ENCODE measurements at places on chromosomes 11 and 22.

DNA sequence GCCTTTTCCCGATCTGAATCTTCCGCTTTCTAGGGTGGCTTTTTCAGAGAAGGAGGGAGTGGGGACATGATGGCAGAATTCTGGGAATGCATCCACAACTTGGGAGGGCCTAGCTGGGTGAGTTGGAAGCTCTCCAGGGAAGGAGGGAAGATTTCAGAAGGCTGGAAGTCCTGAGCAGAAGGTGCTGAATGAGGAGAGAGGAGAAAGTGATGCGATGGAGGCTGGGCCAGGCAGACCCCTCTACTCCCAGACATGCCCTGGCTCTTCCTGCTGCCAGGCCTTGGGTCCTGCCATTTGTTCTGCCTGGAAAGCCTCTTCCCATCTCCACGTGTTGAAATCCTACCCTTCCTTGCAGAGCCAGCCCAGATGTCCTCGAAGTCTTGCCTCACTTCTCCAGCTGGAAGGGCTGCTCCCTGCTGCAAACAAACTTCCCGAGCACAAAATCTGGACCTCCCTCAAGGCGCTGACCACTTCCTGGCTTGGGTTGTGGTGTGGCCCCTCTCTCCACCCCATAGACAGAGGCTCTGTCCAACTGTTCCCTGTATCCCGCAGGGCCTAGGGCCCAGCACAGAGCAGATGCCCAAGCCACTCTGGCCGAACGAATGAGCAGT is 16.8 kb downstream of the LRRC32 start:
- no peak for DNase-seq

DNA sequence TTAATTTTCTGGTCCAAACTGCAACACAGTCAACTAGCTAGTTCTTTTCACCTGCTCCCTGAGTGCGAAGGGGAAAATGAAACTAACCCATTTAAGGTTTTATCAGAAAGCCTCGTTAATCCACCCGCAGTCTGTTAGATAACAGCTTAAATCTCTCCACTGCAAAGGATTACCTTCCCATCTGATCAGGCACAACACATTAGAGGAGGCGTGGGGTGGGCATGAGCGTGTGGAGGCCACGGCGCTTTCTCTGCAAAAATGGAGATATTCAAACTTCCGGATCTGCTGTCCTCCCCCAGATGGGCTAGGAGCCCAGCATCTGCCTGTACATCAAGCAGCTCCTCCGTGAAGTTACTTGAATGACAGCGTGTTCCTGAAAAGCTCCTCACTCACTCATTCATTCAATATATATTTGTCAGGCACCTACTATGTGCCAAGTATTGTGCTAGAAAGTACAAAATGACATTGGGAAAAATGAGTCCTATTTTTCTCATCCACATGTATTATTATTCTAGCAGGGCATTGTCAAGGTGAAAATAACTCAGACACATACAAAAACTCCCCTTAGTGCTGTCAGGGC is 13.5 kb upstream of the ANKK1 start:
- no peak for DNase-seq

DNA sequence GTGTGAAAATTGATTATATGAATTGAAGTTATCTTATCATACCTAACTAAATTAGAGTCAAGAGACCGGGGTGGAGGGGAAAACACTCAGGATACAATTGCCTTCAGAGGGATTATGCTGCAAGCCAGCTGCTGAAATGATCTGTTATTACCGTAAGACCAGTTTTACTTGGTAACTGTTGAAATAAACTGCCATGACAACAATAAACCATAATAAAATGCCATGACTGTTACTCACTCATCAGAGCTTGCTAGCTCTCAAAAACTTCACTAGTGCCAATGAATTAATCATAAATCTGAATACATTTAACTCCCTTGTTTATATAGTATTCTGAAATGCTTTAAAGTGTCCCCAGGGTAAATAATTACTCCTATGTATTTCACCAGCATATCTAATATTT is 68.2 kb downstream of the CASP12 start:
- no peak for DNase-seq

- no peak for DNase-seq
These were observed 625.4 kb downstream of the BRD1 start for GRCh38 chr22:49202226-49202625.

GRCh38 chr11:55457641-55458040 is 89.9 kb downstream of the OR4A15 start:
- no peak for DNase-seq

GRCh38 chr22:18999008-18999407 is 62.9 kb upstream of the PRODH start:
- DNase-seq, result no peak

- no peak for DNase-seq
These were observed 24.3 kb upstream of the PKNOX2 start for GRCh38 chr11:125140233-125140632.

GRCh38 chr11:17542249-17542648 is 2.0 kb downstream of the USH1C start:
- no peak for DNase-seq

GRCh38 chr11:33857933-33858371 is 33.9 kb downstream of the LMO2 start:
- peak; percentile 71 for DNase-seq

DNA sequence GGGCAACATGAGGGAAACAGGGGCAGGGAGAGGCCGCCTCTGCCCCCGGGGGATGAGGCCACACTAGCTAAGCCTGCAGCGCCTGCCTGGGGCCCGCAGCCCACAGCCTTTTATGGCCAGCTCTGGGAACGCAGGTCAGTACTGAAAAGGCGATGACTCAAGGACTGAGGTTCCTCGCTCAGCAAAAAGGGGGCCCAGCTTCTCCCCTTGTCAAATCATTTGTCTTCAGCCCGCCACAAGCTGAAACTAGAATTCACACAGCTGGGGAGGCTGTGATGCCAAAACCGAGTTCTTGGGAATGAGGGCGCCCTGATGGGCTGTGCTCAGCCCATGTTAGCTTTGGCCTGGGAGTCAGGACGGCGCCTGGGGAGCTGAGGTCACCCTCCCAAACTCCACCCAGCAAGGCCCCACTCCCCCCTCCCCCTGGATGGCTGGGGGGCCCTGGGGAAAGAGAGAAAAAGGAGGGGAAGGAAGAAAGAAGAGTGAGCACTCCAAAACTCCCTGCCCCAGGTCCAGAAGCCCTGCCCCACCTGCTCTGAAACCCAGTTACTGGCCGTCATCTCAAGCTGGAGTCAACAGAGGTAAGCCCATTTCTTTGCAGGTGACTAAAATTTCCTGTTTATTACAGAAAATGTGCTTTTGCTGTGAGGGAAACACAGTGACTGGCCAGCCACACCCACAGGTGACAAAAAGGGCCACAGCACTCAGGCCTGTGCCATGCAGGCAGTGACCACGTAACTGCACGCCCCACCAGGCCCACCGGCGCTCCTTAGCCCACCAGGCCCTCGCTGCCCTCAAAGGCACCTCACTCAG is 13.7 kb downstream of the EHD1 start:
- no peak for DNase-seq

Measured in omental fat pad (tissue), 4 donors.